Left cardiac atrium (tissue), 4 donors: ENCODE measurements at places on chromosomes 4 and X. TPM values are rescaled to one million over a fixed set of nuclear protein-coding genes. Genes with fewer than 3 reads are reported as not detected.
A peak's percentile ranks its signal among the peaks of the same experiment; 100 is the strongest.

GRCh38 chr4:182286035-182286434, 42.8 kb downstream of the TENM3 start:
- no peak for DNase-seq

DNA sequence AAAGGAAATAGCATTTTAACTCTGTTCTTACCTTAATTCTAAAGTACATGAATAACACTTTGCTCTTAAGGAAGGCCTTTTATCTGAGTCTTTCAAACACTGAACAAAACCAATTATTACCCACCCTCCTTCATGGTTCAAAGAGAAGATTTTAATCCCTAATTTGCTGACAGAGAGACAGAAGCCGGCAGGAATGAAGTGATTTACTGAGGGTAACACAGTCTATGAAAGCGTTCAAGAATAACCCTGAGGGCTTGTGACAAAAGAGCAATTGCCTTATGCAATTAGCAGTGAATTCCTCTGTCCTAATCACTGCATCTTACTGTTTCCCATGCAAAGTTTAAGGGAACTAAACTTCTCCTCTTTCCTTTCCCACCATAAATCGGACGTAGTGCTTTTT, 144.1 kb downstream of the PACRGL start:
- no peak for DNase-seq

DNA sequence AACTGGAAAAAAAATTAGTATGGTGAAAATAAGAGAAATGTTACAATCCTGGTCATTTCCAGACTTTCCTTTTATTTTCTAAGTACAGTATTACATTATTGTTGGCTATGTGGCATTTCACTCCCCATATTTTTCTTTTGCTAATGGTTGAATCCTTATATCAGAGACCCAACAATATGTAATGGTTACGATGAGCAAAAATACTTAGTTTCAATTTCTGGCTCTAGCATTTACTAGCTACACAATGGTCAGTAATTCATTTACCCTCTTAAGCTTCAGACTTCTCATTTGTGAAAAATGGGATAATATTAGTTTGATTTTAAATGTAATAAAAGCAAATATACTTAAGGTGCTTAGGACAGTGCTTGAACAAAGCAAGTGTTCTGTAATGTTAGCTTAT, 942.9 kb upstream of the PABPC4L start:
- no peak for DNase-seq

DNA sequence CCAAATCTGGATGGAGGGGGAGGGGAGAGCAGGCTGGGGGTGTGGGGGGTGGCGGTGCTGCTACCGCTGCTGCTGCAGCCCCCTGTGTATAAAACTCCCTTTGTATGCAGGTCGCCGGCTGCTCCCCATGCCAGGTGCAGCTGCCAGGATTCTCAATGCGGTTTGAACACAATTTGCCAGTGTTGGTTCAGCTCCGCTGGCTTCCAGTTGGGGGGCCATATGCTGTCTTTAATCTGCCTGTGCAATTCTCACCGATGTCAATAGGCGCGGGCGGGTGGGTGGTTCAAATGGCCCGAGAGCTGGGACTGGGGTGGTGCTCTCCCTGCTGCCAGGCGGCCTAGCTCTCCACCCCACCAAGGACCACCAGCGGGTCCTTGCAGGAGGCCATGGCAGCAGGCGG, 257.6 kb downstream of the BCOR start:
- DNase-seq, result no peak

- no peak for DNase-seq
Observed at GRCh38 chr4:153553155-153553818, 87.1 kb downstream of the TMEM131L start.

- DNase-seq, result no peak
Observed at GRCh38 chr4:103292959-103293358, 94.8 kb upstream of the CENPE start.

GRCh38 chr4:150874338-150875226, 140.5 kb downstream of the LRBA start:
- peak; percentile 58 for DNase-seq

DNA sequence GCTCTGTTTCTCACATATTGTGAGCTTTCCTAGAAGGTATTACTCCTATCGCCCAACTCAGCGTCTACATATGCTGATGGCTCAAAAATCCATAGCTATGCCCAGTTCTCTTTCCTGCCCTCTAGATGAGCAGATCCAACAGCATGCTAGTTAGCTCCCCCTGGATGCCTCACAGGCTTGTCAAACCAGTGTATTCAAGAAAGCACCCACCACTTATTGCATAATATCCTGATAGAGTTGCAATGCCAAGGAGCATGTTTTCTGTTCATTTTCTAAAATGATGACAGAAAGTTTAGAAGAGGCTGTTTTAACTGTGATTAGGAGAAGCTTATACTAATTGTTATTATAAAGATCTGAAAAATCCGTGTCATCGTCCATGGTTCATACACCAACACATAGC, 1.9 kb upstream of the PACRGL start:
- no peak for DNase-seq

DNA sequence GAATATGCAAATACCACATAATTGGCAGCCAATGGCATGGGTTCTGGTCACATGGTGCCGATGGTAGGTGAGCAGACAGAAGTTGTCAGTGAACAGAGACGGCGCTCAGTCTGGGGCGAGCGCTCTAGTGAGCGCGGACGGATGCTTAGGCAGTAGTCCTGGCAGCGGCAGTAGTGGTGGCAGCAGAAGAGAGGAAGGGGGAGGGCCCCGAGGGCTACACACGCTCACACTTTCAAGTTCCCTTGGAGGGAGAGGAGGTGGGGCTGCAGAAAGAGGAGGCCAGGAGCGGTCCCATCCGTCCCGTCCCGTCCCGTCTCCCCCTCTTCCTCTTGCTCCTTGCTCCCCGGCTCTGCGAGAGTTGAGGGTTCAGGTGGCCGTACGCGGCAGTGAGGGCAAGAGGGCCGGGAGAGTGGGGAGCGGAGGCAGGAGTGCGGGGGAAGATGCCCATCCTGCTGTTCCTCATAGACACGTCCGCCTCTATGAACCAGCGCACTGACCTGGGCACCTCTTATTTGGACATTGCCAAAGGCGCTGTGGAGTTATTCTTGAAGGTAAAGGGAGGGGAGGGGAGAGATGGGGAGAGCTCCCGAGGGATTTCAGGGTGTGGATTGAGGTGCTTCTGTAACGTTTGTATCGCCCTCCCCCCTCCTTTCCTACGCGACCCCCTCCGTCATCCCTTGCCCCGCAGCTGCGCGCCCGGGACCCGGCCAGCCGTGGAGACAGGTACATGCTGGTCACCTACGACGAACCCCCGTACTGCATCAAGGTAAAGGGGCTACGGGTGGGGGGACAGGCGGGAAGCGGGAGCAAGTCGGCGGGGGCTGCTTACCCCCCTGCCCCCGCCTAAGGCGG, at the start of gene INTS6L:
TSS of gene INTS6L (plus strand) at position 108 of the 852 bp plus-strand sequence. CDS start at position 441, 333 bp downstream.
- peak; percentile 86 for DNase-seq

- DNase-seq, result peak; percentile 74
Observed at GRCh38 chr4:3880615-3881120, 114.5 kb downstream of the ADRA2C start.

Gene RNF212
- 1.7 TPM for total RNA-seq

Gene CLDN34
- not detected for total RNA-seq

Gene DIAPH2
- total RNA-seq, result 13.3 TPM

Gene BGN
- total RNA-seq, result 193 TPM

Gene TMPRSS11B
- not detected for total RNA-seq

Gene KDM6A
- 8.8 TPM for total RNA-seq

Gene RPS6KA3
- 31.0 TPM for total RNA-seq
